ENCODE measurements at places on chromosomes 11 and 22.

- H3K4me3 ChIP-seq = no peak overlapping the region
- H3K27me3 ChIP-seq = peaks cover 2% of the 10 kb centered on the region
- no peaks in the 10 kb centered on the region for H3K36me3 ChIP-seq
- no peaks in the 10 kb centered on the region for H3K4me1 ChIP-seq
These were observed 11.9 kb upstream of the TMPRSS4 start for GRCh38 chr11:118064956-118065355.

DNA sequence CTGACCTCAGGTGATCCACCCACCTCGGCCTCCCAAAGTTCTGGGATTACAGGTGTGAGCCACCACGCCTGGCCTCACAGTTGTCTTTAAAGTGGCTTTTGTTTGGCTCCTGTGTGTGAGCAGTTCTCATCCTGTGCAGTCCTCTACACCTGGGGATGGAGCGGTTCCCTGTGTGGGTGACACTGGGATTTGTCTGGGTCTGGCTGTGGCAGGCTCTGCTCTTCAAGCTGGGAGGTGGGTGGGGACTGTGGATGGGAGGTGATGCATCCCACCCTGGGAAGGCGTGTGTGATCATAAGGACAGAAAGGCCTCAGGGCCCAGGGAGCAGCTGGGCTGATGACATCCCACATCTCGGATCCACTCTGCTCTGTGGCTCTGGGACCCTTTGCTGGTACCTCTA is 1266.8 kb downstream of the BRD1 start:
- no peak overlapping the region for H3K27ac ChIP-seq
- no peaks in the 10 kb centered on the region for H3K4me1 ChIP-seq
- no peaks in the 10 kb centered on the region for H3K36me3 ChIP-seq

GRCh38 chr22:49139492-49140151 is 688.1 kb downstream of the BRD1 start:
- no peak for DNase-seq
- H3K27me3 ChIP-seq = no peaks in the 10 kb centered on the region
- no peak overlapping the region for H3K4me3 ChIP-seq
- no peaks in the 10 kb centered on the region for H3K4me1 ChIP-seq
- no peaks in the 10 kb centered on the region for H3K36me3 ChIP-seq

GRCh38 chr22:44145544-44145943 is 35.2 kb upstream of the PARVG start:
- H3K4me1 ChIP-seq = peaks cover 6% of the 10 kb centered on the region
- H3K4me3 ChIP-seq = no peak overlapping the region
- no peaks in the 10 kb centered on the region for H3K36me3 ChIP-seq
